Dorsolateral prefrontal cortex (tissue), 122 donors: ENCODE measurements at places on chromosomes 7 and 10. TPM values are rescaled to one million over a fixed set of nuclear protein-coding genes. Genes with fewer than 3 reads are reported as not detected.
A peak's percentile ranks its signal among the peaks of the same experiment; 100 is the strongest.

AMPH gene
- 116 TPM for total RNA-seq

GRCh38 chr7:15602236-15602635 lies 40.4 kb upstream of the AGMO start:
- no peak for DNase-seq

- DNase-seq, result no peak
Observed at GRCh38 chr10:31590023-31590800, 271.2 kb downstream of the ZEB1 start.

DNA sequence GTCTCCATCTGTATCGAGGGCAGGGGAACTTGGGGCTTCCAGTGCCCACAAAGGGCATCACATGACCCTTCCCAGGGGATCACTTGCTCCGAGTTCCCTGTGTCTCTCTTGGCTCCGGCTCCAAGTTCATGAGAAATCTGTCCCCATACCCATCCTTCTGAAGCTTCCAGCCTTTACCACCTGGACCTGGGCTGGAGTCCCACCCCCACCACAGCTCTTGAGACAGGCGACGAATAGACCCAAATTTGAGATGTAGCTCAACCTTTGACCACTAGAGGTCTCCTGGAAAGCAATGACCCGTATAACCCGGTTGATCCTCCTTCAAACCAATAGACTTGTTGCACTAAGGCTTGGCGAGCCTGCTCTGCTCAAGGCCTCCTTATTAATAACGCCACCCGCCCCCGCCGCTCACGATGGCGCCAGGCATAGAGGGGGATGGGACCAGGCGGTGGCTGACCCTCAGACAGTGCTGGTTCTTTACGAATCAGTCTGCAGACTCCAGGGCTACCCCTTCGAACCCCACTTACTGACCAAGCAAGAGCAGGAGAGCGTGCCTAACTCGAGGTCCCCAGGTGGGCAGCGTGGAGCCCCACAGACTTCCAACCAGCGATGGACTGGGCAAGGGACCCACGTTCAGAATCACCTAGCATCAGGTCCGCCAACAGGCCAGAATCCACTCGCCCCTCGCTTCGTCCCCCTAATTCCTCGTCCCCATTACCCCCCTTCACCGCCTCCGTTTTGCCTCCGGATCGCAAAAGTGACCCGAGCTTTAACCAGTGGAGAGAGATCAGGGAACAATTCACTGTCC lies 4.4 kb upstream of the ARID5B start:
- peak; percentile 59 for DNase-seq

DNA sequence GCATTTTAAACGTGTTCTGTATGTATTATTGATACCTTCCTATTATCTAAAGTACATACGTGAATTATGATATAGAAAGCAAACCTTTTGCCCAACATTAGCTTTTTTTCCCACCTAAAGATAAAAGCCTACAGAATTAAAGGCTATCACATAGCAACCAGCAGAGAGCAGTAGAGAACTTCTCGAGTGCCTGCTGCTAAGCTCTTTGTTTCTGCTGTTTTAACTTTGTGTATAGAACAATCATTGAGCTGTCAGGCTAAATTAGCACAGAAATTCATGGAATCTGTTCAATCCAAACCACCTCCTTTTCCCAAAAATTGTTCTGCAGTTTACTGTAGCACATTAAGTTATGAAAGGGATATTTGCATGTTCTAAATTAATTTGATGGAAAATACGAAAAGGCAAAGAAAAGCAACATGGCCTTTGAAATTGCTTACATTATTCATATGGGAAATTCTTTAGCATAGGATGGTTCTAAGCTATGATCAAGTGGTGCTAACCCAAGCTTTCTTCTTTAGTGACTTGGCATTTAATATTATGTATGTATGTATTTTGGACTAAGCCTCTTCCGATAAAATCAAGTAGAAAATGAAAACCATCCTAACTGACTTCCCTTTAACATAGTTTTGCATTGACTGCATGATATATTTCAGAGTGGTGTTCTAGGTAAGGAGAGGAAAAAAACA lies 1288.5 kb downstream of the GATA3 start:
- no peak for DNase-seq

- DNase-seq, result no peak
Observed at GRCh38 chr10:100970914-100971811, 1.9 kb downstream of the SEMA4G start.

DNA sequence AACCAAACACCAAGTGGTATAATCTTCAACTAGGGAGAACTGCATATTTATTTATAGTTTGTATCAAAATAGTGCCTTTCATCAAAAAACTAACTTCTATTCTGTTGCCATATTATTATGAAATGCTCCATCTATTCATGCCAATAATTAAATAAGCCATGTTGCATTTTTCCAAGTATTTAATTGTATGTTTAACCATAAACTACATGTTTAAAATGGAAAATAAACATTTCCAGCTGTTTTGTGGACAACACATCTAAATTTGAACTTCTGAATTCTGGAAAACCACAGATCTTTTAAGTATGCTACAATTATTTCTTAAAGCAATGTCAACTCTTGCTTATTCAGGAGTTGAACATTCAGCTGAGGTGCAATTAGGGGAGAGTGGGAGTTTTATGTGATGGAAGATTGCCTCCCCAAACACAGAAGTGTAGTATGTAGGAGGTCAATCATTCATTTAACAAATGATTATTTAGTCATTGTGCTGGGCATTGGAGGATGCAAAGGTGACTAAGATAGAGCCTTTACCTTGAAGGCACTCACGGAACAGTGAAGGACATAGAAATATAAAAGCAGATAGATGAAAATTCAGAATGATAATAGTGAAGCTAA lies 80.7 kb upstream of the PPP1R3C start:
- no peak for DNase-seq

DNA sequence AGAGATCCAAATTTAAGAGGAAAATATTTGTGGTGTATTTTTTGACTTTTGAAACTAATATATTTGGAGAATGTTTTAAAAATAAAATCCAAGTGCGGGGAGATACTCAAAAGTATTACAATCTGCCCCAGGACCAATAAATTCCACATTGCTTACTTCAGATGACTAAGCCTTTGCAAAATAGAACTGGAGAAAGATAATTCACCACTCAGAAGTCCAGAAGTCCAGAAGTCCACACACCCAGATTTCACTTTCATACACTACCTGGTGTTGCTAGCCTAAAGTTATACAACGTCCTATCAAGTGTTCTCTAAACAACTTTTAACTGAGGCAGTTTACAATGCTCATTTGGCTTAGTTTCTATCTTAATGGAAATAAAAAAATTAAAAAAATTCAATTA lies 487.0 kb upstream of the SEMA3D start:
- DNase-seq, result no peak

ITGB8 gene
- total RNA-seq, result 69.3 TPM

PPP1R9A gene
- 76.4 TPM for total RNA-seq

GRCh38 chr10:102147561-102147960 lies 4.6 kb upstream of the NOLC1 start:
- DNase-seq, result no peak

GRCh38 chr7:107428642-107429041 lies 41.2 kb upstream of the GPR22 start:
- DNase-seq, result no peak

DNA sequence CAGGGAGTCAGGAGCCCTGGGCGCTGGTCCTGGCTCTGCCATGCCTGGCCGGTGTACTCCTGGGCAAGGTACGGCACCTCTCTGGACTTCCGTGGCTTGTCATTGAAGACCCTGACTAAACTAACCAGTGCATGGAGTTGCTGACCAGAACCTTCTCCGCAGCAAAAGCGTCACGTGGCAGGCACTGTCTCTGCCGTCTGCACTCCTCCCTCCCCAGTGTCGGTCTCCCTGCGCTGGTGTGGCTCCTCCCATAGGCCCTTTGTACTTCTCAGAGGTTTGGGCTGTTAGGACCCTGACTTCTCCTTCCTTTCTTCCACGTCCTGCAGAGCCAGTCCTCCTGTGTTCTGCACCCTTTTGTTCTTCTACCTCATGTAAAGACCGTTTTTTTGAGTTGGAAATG lies 100.6 kb upstream of the CREB5 start:
- DNase-seq, result no peak

DNA sequence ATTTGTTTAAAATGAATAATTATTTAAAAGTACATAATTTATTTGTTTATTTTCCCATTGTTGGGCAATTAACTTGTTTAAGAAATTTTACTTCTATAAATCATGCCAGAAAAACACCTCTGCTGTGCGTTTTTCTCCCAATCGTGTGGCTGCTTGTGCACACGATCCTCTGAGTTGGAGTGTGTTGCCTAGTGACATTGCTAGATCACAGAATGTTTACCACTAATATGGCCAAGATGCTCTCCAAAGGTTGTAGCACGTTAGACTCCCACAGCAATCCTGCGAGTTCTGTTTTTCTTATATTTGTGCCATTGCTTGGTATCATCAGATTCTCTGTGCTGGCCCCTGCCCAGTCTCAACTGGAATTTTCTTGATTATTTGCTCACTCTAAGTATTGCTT lies 207.1 kb upstream of the ADCY1 start:
- no peak for DNase-seq

PNLIPRP3 gene
- not detected for total RNA-seq

DNA sequence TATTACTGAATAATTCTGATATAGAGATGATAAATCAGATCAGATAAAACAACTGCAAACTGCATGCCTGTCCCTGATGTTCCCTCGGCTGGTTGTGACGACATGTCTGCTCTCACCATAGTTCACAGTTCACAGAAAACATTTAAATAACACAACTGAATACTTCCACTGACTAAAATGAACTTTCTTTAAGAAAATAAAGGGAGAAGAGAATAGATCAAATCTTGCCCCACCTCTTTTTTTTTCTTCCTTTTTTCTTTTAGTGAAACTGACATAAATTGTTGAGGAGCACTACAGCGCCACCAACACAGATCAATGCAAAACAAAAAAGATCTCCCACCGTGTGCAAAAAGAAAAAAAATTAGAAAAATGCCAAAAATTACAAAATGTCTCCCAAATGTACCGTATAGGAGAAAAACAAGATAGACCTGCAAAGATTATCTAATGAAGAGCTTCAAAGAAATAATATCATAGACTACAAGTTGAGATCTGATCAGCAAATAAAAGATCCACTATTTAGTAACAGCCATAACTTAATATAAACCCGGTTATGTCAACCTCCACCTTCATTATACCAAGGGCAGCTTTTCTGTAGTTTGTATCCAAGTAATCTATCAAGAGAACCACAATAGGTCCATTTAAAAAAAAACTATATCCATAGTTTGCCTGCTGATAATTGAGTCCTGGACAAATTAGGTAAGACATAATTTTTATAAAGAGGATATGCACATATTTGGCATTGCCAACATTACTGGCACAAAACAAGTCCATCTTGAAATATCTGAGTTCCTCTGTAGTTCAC lies 30.7 kb upstream of the EPC1 start:
- DNase-seq, result no peak

DNA sequence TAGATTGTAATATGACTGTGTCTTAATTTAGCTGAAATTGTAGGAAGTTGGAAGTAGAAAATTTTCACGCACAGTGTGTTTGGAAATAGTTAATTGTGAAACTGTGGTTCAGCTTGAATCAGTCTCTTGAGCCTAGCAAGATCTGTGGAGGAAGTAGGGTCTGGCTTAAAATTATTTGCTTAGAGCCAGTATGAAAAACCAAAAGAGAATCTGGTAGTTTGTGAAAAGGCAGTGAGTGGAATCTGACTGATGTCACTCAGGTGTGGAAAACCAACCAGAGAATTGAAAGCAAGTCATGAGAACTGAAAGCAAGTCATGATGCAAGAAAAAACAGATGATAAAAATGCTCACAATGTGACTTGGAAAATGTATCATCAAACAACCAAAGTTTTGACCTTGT lies 11.5 kb downstream of the LIPJ start:
- DNase-seq, result no peak

DNA sequence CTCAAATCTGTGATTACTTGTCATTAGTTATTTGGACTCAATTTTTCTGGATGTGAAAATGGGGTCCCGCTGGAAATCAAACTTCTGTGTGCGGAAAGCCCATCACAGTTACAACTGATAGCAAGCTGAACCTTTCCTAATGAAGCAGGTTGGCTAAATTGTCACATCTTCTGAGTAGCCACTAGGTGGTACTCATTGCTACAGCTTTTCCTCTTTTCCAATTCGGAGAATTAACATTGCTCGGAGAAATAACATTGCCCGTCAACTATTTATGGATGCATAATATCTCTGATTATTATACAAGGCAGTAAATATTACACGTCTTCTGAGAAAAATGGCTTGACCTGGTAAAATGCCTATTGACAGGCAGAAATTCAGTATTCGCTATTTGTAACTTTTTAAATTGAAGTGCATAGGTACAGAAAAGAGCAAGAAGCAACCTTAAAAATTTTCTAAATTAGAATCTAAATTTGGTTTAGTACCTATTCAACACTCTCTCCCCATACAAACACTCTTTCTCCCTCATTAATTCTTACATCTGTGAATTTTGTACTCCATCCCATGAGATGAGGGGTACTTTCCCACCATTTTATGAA lies 17.3 kb upstream of the BLOC1S2 start:
- no peak for DNase-seq

- no peak for DNase-seq
Observed at GRCh38 chr7:91344911-91345310, 80.7 kb downstream of the FZD1 start.

CNTNAP2 gene
- 195 TPM for total RNA-seq

SKIDA1 gene
- 3.8 TPM for total RNA-seq

DNA sequence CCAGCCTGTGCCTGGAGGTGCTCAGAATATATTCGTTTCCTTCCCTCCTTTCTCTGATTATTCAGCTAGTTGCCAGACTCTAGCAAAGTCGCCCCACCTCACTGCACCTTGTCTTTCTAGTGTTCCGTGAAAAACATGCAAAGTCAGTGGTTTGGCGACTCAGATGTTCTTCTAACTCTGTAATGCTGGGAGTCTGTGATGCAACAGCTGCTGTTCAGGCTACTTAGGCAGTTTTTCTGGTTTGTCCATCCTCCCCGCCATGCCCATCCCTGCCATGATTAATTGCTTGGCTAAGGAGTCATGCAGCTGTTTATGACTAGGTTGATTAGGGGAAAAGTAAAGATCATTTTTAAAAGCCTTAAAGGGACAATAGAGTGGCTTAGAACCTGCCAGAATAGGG lies 99.4 kb downstream of the MTPN start:
- no peak for DNase-seq

- no peak for DNase-seq
Observed at GRCh38 chr10:58367069-58367468, 18.1 kb upstream of the TFAM start.

DNA sequence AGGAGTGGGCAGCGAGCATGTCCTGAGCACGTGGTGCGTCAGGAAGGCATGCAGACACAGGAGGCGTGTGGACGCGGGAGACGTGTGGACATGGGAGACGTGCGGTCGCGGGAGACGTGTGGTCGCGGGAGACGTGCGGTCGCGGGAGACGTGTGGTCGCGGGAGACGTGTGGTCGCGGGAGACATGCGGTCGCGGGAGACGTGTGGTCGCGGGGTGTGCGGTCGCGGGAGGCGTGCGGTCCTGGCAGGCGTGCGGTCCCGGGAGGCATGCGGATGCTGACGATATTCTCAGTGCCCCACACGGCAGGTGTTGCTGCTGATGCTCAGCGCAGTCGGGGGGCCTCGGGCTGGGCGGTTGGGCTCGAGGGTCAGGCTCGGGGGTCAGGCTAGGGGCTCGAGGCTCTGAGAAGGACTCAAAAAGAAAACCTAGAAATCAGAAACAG lies 94.2 kb downstream of the NKX6-2 start:
- peak; percentile 22 for DNase-seq

TLX1 gene
- not detected for total RNA-seq

GRCh38 chr10:114100848-114101741 lies 57.4 kb downstream of the ADRB1 start:
- no peak for DNase-seq
